ENCODE measurements at places on chromosomes 3 and 15. TPM values are rescaled to one million over a fixed set of nuclear protein-coding genes. Genes with fewer than 3 reads are reported as not detected.

TMEM207 gene
- not detected for total RNA-seq

TMCO5A gene
- not detected for total RNA-seq

COL8A1 gene
- total RNA-seq: 1.9 TPM

NECTIN3 gene
- total RNA-seq: 5.8 TPM

- H3K36me3 ChIP-seq: no peaks in the 10 kb centered on the region
- no peaks in the 10 kb centered on the region for H3K27me3 ChIP-seq
- DNase-seq: no peak
- H3K27ac ChIP-seq: peak overlapping the region; percentile 48
- H3K4me1 ChIP-seq: peaks cover 7% of the 10 kb centered on the region
Observed at GRCh38 chr15:48547286-48547685, 98.2 kb downstream of the FBN1 start.

Measured in spleen (tissue), 13 donors.